AG10803 (cell line): ENCODE measurements at places on chromosomes 7 and 10.

DNA sequence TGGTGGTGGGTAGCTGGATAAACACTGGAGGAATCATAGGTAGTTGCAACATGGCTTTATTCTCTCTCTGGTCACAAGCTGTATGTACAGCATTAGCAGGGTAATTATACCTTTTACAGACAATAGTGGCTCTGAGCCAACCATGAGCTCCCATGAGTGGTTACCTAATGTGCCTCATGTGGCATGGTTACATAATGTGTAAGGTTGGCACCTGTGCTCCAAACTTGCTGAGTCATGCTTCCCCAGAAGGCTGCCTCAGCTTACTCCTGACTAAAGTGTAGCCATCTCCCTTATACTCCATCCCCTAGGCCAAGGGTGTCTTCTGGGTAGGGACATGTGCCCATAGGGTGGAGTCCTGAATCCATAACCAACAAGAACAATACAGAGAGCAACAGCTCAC is 345.3 kb upstream of the SEMA3C start:
- no peak for DNase-seq

- DNase-seq: no peak
Measured at GRCh38 chr7:110891197-110891596, 199.7 kb upstream of the LRRN3 start.

GRCh38 chr7:84450772-84451171 is 256.2 kb upstream of the SEMA3A start:
- no peak for DNase-seq

DNA sequence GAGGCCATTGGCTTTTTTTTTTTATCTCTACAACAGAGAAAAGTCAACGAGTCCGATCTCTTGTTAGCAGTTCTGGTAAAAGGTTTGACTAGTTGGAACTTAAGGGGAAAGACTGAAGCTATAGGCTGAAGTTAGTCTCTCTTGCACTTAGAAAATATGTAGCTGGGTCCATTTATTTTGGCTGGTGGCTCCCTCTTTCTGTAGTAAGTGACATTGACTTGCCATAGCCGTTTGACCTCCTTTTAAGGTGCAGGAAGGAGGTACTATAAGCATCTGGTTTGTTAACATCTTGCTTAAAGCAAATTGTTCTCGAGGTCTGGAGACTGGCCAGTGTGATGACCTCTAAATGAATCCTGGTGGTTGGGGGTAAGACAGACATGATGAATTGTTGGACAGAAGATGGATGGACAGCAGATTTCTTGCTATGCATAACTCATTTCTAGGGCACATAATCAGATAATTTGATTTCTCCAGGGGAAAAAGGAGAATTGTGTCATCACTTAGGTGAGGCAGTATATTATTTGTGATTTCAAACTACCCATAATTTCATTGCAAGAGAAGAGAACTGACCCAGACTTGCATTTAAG is 356.3 kb upstream of the GALNT17 start:
- peak; percentile 33 for DNase-seq

GRCh38 chr10:117503244-117504205 is 39.0 kb upstream of the EMX2 start:
- peak; percentile 86 for DNase-seq

DNA sequence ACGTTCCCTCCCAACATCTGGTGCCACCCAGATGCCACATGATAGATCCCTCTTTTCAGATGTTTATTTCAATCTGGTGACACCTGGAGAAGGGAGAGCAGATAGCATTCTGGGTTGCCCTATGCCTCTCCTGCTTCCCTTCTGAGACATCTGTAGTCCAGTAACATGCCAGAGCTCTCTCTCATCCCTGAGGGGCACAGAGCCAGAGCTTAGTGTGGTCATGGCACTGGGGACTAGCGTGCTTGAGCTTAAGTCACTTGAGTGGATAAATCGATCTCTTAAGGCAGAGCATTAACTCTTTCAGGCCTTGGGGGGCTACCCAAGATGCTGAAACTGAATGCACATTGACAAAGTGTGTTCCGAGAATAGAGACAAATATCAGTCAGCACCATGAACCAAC is 47.9 kb downstream of the WNT2 start:
- peak; percentile 78 for DNase-seq

DNA sequence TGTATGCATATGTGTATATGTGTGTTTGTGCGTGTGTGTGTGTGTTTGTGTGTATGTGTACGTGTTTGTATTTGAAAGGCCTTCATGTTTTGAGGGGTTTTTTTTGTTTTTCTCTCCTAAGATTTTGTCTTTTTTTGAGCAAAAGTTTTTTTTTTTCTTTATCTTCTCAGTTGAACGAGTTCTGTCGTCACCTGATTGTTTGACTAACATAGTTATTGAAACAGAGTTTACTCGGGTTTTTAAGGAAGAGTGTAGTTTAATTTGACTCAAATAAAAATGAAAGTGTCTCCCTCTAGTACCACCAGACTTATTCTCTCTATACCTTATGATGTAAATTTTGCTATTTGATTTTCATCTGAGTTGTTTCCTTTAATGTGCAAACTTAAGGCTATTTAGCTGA is 73.5 kb downstream of the ST8SIA6 start:
- no peak for DNase-seq

DNA sequence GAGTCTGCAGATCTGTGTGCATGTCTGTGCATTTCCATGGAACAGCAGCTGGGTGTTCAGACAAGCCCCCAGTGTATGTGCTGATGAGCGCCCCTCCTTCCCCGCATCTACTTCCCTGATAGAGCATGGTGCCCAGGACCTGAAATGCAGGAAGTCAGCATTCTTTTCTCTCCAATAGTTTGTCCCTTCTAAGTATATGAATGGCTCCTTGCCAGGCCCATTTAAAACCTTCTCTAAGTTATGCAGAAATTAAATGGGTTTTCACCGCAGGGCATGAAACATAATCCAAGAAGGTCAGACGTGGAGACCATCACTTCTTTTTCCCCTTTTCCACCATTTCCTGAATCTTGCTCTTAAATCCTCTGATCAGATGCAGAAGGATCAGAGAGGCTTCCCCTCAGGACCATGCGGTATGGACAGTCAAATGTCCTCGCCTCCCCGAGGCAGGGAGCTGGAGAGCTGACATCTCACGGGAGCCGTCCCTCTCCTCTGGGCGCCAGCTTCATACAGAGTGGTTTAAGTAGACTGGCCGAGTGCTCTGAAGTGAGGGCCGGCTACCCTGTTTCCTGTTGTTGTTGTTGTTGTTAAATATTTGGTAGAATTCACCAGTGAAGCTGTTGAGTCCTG is 155.3 kb downstream of the C10orf105 start:
- DNase-seq: no peak

GRCh38 chr7:35993676-35994606 is 159.1 kb upstream of the EEPD1 start:
- DNase-seq: peak; percentile 61

DNA sequence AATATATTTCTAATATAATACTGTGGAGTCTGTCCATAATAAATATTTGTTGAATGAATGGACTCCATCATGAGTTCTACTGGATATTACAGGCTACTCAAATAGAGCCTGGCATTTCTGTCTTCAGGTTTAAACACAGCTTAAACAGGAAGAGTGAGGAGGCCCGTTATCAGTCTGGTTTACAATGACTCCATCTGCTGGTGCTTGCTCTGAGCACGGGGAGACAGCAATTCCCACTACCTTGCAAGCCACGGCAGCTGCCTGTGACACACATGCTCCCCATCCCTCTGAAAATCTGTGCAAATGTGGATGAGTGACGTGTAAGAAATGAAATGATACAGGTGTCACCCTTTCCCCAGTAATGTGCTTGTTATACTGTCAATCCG is 293.5 kb upstream of the IMMP2L start:
- DNase-seq: peak; percentile 13

DNA sequence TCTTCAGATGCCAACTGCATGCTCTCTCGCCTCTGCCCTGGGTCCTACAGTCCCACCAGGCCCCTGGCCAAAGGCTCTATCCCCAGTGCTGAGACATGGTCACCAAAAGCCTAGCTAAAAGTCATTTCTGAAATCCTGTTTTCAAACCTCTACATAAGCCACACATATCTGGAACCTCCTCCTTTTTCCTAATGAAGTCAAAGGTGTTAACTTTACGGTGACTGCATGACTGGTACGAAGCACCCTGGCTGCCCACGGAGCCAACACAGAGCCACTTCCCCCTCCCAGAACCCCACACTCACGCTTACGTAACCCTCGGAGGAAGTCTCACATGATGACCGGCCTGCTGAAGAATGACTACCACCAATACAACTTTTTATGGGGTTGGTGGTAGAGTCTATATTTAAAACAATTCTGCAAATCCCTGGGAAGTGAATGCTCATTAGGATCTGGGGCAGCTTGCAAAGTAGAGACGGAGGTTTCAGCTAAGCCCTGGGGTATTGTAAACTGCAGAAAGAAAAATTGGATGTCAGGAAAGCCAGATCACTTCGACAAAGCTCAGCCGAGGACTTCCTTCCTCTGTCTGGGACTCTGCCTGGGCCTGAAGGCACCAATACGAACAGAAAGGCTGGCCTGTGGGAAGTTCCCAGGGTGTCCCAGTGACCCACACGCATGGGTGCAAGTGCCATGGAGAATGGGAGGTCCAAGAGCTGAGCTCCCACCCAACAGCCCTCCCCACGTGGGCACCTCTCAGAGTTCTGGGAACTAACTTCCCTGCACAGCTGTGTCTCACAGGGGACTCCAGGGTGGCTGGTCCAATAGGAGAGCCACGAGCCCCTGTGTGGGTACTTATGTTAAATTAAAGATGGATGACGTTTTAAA is 50.7 kb downstream of the PDGFA start:
- DNase-seq: peak; percentile 37

DNA sequence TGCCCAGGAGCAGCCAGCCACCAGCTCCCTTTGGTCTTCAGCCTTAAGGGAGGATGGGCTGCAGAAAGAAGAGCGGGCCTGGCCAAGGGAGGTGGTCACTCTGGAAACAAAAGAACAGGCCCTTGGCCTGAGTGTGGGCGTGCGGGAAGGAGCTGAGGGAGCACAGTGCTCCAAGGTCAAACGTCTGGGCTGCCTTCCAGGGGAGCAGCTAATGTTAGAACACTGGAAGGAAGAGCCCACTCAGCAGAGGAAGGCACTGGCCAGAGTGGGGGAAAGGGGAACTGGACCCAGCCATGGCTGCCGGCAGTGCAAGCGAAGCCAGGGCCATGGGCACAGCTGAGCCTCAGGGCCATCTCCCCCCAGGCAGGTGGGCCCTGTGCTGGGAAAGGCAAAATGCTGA is 42.7 kb downstream of the FAM53B start:
- peak; percentile 29 for DNase-seq

- DNase-seq: peak; percentile 73
Measured at GRCh38 chr10:77641788-77642397, 4.3 kb upstream of the KCNMA1 start.

DNA sequence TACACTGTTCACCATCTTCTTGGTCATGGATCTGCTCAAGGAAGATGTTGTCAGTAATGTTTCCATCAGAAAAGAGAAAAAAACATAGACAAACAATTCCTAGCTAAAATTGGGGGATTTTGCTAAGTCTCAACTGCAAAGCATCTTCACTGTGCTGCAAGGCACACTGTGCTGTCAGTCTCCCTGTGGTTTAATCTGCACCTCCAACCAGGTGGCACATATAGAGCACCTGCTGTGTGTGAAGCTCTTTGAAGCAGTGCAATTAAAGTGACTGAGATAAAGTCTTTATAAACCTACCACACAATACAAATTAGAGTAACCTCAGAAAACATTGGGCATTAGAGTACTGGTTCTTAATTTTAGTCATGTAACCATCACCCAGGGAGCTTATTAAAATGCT is 6.3 kb downstream of the NRAP start:
- no peak for DNase-seq

- peak; percentile 76 for DNase-seq
Measured at GRCh38 chr10:89644967-89645741, at the start of gene PANK1. Gene PANK1, minus strand, starts transcription at chr10:89645242. Its CDS starts 351 bp downstream, at chr10:89644891.

DNA sequence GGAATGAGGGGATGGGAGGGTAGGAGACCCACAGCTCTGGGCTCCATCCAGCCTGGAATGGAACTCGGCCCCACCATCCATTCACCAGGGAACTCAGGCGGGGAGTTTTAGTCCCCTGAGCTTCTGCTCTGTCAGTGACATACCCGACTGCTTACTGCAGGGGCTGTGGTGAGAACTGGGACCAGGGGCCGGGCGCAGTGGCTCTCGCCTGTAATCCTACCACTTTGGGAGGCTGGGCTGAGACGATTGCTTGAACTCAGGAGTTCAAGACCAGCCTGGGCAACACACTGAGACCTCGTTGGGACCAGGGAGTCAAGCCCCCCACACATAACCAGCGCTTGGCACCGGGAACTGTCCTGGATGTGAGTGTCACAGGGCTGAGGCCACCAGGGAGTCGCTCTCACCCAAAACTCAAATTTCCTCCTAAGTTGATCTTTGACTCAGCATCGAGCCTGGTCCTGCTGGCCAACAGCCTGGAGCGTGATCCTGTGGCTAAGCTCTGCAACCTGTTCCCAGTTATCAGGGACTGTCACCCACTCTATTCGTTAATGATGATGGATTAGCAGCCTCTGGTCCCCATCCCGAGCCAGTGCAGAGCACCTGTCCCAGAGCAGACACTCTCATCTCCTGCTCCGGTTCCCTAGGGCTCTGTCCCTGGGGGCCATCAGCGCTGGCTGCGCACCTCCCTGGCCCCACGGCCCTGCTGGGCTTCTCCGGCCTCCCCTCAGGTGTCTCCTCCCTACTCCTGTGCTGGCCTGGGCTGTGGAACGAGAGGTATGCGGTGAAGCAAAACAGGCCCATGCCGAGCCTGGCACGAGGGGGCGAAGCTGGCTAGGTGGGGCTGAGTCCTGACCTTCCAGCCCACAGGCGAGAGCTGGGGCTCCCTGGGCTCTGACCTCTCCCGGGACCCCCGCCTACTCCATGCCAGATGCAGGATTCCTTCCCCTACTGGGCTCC is 902 bp upstream of the CLDN15 start:
- DNase-seq: no peak

- DNase-seq: no peak
Measured at GRCh38 chr10:7230036-7230435, 180.8 kb downstream of the SFMBT2 start.

- DNase-seq: no peak
Measured at GRCh38 chr7:151671514-151671913, 151.8 kb upstream of the RHEB start.

GRCh38 chr10:128211064-128211504 is 84.9 kb upstream of the MKI67 start:
- no peak for DNase-seq
